ENCODE measurements at places on chromosomes 2 and 18.

DNA sequence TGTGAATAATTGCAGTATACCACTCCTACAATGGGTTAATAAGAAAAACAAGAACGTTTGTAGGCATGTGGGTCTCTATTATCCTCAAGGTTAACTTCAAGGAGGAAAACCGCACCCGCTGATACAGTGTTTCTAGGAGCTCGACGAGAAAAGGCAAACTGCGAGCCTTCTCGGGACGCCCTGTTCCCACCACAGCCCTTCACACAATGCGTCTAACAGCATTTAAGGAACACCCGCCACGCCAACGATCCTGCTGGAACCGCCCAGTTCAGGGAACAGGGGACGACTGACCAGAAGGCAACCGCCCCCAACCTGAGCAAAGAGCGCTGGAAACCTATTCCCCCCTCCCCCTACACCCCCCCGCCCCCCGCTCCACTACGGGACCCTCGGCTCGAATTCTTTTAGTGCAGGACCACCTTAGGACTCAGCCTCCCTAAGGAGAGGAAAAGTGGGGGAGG is 710 bp upstream of the TMSB10 start:
- DNase-seq, result no peak

DNA sequence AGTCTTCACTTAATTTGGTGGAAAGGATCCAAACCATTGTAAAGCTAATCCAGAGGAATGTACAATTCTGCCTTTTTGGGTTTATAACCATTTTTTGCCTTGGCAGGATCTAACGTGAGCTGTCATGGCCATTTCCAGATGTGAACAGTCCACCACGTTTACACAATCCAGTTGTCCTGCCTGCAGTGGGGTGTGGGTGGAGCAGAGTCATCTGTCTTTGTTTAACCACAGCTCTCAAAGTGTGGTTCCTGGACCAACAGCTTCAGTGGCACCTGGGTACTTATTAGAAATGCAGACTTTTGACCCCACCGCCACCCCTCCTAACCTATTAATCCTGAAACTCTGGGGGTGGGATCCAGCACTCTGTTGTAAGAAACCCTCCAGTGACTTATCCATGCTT is 35.9 kb downstream of the FHOD3 start:
- no peak for DNase-seq

GRCh38 chr2:239892441-239893235 is 132.5 kb downstream of the NDUFA10 start:
- no peak for DNase-seq

- DNase-seq, result no peak
Observed at GRCh38 chr2:22359071-22359672, 1025.8 kb upstream of the KLHL29 start.
